ENCODE measurements at places on chromosomes 13 and 19. TPM values are rescaled to one million over a fixed set of nuclear protein-coding genes. Genes with fewer than 3 reads are reported as not detected.
A peak's percentile ranks its signal among the peaks of the same experiment; 100 is the strongest.

GRCh38 chr19:49475191-49475917 lies 1.3 kb downstream of the FLT3LG start:
- no peak for DNase-seq

DNA sequence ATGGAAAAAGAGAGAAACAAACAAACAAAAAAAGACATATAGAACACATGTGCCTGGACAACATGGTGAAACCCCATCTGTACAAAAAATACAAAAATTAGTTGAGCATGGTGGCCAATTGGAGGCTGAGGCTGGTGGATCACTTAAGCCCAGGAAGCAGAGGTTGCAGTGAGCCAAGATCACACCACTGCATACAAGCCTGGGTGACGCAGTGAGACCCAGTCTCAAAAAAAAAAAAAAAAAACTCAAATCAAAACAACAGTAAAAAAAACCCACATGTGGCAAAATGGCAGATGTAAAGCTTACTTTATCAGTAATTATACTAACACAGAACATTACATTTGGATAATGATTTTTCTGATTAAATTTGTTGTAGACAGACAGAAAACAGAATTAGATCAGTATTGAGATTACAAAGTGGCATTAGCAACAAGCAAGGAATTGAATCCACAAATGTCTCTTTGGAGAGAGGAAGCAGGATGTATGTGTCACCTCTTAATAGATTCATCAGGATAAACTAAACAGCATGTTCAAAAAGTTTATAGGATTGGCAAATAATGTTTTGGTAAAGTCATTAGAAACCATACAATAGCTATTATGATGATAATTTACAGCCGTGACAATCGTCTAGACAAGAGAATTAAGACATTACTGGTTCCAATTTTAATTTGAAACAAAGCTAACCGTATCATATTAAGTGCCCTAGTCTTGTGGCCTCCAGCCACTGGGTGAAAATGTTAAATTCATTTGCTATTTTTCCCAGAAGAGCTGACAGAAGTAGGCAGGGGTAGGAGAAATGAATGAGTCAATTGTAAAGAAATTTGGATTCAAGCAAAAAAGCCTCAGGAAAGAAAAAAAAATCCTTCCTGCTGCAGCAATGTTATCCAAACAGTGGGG lies 206.0 kb downstream of the FGF14 start:
- no peak for DNase-seq

DNA sequence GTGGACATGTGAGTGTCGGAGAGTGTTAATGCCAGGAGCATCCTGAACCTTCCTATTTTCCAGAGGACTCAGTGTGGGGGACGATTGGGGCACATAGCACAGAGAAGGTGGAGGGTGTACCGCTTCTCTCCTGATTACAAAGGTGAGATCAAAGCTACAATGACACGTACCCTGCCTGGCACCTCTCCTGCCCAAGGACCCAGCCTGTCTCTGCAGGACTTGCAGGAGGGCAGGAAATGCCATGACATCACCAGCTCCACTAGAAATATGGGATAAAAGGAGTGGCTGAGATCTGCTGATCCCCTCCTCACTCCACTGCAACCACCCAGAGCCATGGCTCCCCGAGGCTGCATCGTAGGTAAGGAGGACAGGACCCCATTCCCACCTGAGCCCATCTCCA lies at the start of gene IGFL1:
Gene IGFL1 (plus strand): TSS at position 301 of the 400 bp plus-strand sequence. CDS start 33 bp downstream, at position 334.
- no peak for DNase-seq

DNA sequence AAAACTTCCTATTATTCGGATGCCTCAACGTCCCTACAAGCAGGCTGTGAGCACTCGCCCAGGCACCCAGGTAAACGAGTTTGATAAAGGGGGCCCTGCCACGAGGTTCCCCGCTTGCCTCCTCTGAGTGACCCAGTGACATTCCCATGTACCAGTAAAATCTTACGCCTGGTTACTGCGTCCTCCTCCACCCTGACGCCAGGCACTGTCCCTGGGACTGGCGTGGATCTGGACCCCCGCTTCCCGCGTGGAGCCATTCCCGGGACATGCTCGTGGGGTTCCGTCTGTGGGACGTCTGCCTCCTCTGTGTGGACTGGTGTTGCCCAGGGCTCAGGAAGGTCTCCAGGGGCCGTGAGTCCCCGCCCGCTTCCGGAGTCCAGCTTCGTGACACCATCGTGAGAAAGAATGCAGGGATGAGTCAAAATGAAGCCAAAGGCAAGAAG lies 407 bp upstream of the ZNF550 start:
- peak; percentile 55 for DNase-seq

ZBTB32 gene
- not detected for total RNA-seq

GRCh38 chr19:289651-290371 lies 1.4 kb downstream of the PLPP2 start:
- DNase-seq, result no peak

GRCh38 chr19:18982669-18983068 lies 41.7 kb upstream of the HOMER3 start:
- DNase-seq, result no peak

- DNase-seq, result no peak
These were observed 269.6 kb downstream of the DNAJC15 start for GRCh38 chr13:43293008-43293407.

FXYD1 gene
- 575 TPM for total RNA-seq

DNA sequence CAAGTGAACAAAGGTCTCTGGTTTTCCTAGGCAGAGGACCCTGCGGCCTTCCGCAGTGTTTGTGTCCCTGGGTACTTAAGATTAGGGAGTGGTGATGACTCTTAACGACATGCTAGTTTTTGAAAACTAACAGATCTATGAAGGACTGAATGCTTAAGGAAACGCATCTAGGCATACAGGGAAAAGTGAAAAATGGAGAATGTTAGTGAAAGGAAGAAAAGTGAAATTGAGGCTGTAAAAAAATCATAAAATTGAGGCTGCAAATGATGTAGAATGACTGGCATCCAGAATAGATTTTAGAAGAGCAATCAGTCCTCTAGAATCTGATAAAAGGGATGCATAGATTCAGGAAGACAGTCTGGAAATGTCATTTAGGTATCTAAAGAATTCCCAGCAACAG lies 3.5 kb downstream of the ZNF260 start:
- no peak for DNase-seq

- peak; percentile 10 for DNase-seq
These were observed 217.9 kb downstream of the VWA8 start for GRCh38 chr13:41742917-41743552.

GRCh38 chr13:72556945-72557344 lies 170.5 kb downstream of the MZT1 start:
- DNase-seq, result no peak

KASH5 gene
- total RNA-seq, result not detected

SIGLEC9 gene
- total RNA-seq, result 1.1 TPM

DNA sequence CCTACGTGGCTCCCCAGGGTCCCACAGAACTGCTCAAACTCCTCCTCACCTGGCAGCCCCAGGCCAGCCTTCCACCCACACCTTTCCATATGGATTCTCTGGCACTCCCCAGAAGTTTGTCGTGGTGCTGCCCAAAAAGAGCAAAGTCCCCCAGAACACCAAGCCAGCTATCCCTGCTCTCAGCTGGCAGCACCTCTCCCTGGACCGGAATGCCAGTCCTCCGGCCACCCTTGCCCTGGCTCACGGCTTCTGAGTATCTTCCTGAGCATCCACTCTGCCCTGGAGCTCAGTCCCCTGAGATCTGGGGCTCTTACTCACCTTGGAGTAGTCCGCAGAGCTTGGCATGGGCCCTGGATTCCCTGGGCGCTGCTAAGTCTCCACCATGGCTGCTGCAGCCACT lies 166.5 kb upstream of the ZNF507 start:
- DNase-seq, result no peak

- DNase-seq, result no peak
These were observed 726.2 kb downstream of the PCDH9 start for GRCh38 chr13:66503890-66504289.

DNA sequence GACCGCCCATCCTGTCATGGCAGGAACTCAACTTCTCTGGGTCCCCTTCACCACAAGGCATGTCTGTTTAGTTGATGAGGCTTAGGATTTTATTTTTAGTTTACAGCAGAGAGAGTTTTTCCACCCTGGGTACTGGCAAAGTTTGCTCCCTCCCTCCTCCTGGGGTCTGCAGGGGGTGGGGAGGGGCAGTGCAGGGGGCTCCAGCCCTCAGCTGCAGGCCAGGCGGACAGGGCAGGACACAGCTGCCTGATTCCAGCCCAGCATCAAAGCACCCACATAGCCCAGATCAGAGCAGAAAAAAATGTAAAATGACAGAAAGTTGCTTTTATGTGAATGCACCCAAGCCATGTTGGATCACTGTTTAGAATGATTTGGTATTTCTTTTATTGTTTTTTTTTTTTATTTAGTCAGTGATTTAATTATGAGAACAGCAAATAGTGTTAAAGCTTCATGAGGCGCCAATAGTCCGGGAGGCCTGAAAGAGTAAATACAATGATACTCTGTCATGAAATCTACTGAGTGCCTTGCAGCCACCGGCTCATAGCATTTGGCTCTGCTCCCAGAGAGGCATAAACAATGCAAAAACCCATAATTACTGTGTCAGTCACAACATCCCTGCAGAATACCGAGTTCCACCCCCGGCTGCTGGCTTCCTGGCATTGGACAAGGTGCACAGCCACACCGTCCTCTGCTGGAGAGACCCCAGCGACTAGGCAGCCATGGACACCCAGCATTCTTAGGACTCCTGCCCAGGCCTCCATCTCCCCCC lies 923.5 kb downstream of the UQCRFS1 start:
- DNase-seq, result no peak

KLK4 gene
- not detected for total RNA-seq

GRCh38 chr13:50250401-50250800 lies 235.2 kb downstream of the KCNRG start:
- DNase-seq, result no peak

GRCh38 chr13:111322916-111323331 lies 2.5 kb downstream of the TEX29 start:
- DNase-seq, result no peak

ADGRE3 gene
- total RNA-seq, result 0.78 TPM

CEBPG gene
- total RNA-seq, result 12.7 TPM

DNA sequence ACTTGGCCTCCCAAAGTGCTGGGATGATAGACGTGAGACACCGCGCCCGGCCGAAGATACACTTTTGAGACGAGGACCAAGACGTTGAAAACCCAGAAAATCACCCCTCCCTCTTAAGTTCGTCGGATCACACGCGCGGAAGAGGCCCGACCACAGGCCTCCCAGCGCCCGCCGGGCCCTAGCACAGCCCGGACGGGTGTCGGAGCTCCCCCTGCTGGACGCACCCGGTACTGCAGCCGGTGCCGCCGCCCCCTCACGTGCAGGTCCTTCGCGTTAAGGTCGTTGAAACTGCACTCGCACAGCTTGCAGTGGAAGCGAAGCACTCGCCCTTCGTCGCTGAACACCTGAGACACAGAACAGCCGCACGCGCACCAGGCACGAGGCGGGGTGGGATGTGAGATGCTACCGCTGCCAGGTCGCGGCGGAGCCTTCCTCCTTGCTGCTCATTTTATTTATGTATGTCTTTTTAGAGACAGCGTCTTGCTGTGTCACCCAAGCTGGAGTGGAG lies 35.7 kb upstream of the MATK start:
- peak; percentile 76 for DNase-seq

DNA sequence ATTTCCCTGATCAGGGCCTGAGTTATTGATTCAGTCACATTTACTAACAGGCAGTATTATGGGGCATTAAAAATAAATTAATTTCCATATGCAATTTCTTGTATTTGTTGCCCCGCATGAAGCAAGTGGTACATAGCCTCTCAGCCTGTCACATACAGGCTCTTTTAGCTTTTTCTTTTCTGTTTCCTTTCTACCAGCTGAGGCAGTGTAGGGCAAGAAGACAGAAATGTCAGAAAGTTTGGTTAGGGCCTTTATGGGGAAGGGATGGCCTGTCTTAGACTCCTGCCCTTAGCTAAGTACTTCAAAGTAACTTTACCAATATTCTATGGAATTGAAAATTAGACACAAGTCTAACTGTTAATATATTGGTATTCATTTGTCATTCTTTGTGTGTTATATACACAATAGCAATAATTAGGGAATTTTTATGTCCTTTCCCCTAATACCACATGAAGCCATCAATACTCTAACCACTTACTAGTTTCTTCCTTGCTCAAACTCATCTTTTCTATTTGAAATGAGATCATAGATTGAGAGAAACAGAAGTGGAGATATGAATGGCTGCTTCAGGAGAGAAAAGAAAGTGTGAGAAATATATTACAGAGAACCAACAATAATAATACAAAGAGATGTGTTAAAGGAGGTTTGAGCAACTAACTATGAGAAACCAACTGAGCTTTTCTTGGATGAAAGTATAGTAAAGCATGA lies 669.6 kb downstream of the PCDH17 start:
- no peak for DNase-seq

GRCh38 chr13:44730851-44731250 lies 154.7 kb upstream of the TSC22D1 start:
- no peak for DNase-seq

- peak; percentile 57 for DNase-seq
These were observed 7.8 kb upstream of the HIF3A start for GRCh38 chr19:46288896-46289588.

DNA sequence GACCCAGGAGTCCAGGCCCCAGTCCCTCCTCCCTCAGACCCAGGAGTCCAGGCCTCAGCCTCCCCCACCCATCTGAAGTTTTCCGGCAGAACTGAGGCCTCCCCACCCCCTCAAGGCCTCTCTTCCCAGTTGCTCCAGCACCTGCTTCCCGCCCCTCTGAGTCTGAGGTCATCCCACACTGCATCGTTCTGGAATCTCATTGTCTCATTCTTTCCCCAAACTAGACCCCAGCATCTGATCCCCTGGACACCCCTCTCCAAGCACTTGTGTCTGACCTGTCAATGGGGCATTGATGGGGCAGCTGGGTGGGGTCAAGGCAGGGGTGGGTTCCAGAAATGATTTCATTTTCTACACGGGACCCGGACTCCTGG lies 793 bp upstream of the SBK2 start:
- DNase-seq, result no peak

GRCh38 chr13:107234319-107235073 lies 666.6 kb upstream of the ARGLU1 start:
- DNase-seq, result no peak

GRCh38 chr13:110520431-110521295 lies 40.9 kb downstream of the RAB20 start:
- DNase-seq, result peak; percentile 75

ZNF613 gene
- total RNA-seq, result 5.0 TPM

KLK1 gene
- total RNA-seq, result 0.60 TPM

All from heart right ventricle (tissue), 16 donors.